ENCODE measurements at places on chromosomes 6 and 20.

DNA sequence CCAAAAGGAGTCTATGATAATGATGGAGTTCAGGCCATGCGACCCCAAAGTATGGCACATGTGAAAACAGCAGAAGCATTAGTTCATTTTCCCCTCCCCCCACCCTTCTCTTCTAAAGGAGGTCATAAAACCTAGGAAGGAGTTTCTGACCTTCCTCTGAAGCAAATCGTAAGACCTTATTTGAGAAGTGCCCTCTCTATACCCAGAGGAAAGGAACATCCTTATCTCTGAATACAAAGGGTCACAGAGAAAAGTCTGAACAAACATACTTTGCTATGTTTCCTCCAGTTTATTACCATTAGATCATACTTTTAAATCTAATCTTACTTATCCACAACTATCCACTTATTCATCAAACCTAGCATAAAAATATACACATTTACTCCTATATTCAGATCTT is 48.6 kb downstream of the SLX4IP start:
- DNase-seq, result no peak

DNA sequence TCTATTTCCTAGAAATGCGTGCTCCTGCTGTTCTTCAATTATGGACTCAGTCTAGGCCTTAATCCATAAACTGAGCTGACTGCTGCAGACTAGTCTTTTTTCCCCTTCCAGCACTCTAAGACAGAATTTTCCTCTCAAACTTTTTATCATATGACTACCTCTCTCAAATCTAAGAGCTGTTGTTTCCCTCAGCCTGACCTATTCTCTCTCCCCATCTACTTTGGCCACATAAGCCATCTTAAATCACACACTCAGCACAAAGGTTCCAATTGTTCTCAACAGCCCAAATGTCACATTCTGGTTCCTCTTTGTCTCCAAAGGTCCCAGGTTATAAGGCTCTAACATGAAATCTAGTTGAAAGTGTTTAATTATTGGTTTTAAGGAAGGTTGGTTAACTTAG is 85.2 kb downstream of the PRSS35 start:
- no peak for DNase-seq

DNA sequence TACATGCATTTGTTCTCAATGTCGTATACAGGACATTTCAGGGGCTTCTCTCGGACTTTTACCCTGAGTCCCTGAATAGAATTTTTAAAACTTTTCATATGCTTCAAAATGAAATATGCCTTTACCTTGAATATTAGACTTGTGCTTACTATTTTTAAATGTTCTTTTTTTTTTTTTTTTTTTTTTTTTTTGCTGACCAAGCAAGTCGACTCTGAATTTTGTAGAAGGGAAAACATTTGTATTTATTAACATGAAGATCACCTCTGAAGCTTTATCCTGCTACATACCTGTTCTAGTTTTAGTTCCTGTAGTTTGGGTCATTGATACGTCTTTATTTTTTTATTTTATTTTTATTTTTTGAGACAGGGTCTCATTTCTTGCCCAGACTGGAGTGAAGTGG is 39.7 kb upstream of the SAYSD1 start:
- DNase-seq, result no peak

DNA sequence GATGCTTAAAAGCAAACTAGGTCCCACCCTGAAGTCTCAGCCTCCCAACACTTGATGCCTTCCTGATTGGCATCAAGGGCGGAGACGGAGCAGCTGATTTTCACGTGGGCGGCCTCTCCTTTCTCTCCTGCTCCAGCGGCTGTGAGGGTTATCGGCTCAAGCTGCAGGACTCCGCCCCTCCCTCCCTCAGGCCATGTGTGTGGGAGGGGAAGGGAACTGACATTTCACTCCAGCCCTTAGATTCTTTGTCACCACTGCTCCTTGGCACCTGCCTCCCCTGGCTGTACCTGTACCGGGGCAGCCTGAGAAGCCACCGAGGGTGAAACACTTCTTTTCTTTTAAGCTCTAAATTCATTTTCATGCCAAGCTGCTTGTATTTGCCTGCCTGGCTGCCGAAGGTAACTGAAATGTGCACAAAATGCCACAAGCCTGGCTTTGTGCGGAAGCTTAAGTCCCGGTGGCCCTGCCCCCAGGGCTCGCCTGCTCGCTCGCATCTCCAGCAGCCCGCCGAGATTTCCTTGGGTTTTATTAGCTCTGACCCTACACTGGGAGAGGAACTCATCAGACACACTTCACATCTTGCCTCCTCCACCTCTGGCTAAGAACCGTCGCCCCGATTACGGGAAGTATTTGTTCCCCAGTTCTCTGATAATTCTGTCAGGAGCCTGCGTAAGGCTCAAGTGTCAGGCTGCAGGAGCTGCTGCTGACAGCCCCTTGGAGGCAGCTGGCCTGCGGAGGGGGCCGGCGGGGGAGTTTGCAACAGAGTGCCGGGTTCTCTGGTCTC is 9.6 kb upstream of the CPNE5 start:
- DNase-seq, result no peak

DNA sequence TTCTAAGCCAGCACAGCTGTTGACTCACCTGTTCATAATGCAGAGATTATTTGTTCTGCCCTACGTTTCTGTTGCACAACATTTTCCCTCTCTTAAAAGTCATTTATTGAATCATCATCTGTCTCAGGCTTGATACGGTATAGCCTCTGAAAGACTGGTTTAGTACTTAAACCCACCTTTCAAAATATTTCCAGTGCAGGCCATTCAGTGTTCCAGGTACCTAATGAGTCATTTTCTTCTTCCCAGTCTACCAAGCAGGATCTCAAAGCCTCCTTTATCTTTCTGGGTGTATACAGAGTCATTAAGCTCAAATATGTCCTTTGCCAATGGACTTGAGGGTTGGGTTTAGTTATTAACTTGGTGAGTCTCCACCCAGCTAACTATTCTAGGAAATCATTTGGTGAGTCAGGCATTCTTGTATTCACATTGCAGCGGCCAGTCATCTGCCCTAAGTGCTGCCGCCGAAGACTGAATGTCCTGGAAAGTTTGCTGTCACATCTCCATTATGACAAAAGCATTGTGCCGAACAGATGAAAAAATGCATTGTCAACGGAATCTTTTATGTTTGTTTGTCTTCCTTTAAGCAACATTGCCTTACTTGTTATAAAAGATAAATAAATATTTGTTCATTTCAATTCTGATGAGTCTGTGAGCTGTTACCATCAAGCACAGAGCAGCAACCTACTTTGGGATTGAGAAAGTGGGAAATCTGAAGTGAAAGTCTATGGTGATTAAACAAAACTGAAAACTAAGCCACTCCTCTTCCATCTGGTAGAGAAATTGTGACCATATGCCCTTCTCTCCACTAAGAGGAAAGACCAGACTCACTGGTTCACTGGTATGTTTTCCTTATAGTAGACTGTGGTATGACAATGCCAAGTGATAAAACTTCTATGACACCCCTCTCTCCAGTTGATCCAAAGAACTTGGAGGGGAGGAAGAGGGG is 14.3 kb upstream of the FAM135A start:
- DNase-seq, result no peak

- DNase-seq, result no peak
These were observed 106.2 kb upstream of the DTNBP1 start for GRCh38 chr6:15768999-15769398.

DNA sequence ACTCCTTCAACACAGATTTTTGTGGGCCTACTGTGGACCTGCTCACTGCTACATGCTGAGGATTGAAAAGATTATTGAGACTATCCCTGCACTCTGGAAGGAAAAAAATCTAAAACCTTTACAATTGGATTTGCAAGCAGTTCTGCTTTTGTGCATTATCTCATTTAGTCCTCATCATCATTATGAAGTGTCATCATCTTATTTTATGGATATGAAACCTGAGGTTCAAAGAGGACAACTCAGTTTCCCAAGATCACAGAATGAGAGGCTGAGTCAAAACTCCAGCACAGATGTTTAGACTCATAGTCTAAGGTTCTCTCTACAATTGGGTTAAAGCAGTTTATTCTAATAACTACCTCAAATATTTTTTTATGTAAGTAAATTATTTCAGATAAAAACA is 160.2 kb upstream of the MARCKS start:
- no peak for DNase-seq

GRCh38 chr6:112145080-112145573 is 57.7 kb downstream of the FAM229B start:
- DNase-seq, result no peak

DNA sequence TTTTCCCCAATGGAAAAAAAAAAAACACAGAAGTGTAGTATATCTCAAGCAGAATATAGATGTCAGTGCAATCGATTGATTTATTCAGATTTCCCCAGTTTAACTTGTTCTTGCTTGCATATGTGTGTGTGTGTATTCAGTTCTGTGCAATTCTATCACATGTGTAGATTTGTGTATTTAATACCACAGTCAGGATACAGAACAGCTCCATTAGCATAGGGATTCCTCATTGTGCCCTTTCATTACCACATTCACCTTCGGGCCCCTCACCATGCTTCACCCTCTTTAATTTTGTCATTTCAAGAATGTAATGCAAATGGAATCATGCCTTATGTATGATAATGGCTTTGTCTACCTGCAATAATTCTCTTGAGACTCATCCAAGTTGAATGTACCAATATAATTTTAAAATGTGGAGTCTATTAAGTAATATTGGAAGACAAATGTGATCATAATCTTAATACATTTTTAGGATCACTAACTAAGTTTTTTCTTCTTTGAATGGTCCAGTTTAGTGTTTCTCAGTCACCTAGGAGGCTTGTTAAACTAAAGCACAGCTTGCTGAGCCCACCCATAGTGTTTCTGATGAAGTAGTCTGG is 187.9 kb downstream of the TENT5A start:
- no peak for DNase-seq

- no peak for DNase-seq
These were observed 14.1 kb upstream of the KCNG1 start for GRCh38 chr20:51036827-51037531.

DNA sequence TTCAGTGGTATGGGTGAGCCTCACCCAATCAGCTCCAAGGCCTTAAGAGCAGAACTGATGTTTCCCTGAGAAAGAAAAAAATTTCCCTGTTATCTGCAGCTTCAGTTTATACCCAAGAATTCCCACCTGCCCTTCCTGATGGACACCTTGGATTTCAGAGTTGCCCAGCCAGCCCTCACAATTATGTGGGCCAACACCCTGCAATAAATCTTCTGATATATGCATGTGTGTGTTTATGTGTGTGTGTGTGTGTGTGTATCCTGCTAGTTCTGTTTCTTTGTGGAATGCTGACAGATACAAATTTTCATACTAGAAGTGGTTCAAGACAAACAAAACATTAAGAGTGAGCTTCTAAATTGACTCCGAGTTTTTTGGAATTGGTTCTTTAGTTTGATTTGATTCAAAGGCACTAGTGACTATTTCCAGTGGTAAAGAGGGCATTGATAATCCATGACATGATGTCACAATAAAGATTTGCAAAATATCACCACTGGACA is 246.6 kb upstream of the BTBD3 start:
- DNase-seq, result no peak

GRCh38 chr6:166245148-166245547 is 63.0 kb downstream of the PRR18 start:
- DNase-seq, result no peak

DNA sequence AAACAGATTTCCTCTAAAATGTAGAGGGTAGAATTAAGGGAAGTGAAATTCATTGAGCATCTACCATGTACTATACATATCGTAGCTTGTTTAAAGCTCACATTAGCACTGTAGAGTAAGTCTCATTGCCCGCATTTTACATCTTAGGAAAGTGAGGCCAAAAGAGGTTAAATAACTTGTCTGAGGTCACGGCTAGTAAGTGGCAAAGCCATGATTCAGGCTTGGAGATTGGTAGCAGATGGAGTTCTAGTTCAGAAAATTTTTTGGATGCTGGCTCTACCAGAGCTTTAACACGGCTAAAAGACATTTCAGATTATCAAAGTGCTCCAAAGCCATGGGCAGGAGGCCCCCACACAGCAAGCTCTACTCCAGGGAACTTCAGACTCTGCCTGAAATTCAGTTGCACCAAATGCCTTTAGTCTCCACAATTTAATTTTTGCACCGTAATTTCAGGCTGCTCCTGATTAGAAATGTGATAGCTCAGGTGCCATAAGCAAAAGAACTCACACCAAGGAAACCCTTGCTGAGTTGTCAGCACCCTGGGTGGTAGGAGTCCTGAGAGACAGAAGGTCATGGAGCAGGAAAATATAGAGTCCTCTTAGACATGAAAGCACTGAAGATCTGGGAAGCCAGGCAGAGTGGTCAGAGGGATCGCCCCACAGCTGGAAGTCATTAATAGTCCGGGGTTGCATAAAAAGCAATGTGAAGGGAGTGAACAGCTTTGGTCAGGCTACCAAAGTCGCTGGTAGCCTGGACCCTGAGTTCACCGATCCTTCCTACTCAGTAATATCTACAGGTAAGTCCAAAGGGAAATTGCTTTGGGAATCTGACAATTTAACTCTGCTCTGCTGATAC is 55.2 kb upstream of the ASIP start:
- no peak for DNase-seq

GRCh38 chr20:11332381-11332780 is 585.3 kb upstream of the BTBD3 start:
- DNase-seq, result no peak

DNA sequence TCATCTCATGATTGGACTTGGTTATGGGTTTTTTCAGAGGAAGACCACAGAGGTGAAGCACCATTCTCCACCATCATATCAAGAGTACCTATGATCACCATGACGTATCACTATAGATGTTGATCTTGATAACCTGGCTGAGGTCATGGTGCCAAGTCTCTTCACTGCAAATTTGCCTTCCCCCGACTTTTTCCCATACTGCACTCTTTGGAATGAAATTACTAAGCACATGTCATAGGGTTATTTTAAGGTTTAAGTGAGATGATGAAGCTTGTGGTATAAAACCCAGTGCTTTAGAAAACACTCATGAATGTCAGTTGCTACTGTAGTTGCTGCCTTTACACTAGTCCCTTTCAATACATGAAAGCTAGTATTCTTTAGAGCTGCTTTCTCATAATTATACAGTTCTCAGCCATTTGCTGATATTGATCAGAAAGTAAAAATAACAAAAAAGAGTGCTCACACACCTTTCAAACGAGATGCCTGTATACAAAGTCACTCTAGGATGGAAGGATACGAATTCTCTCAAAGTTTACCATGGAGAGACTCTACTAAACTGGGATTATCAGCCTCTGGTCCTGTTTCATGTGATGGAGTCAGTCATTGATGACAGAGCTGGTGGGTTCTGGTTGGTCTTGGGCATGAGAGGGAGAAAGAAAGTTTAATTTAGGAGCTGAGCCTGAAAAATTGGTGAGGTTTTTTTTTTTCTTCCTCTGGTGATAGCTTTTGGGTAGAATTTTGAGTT is 228.1 kb downstream of the PRL start:
- no peak for DNase-seq

- DNase-seq, result no peak
These were observed 13.1 kb upstream of the APMAP start for GRCh38 chr20:25005661-25006060.

DNA sequence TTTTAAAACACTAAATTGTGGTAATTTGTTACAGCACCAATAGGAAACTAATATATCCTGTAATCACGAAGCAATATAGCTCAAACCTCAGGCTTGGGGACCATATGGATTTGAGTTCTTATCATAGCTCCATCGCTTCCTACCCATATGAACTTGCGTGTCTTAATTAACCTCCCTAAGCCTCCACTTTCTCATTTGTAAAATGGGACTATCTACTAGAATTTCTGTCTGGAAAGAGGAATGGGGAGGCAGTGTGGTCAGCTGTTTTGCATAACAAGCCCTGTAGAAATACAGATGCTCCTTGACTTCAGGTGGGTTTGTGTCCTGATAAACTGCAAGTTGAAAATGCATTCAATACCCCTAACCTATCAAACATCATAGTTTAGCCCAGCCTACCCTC is 17.1 kb downstream of the HLA-DOB start:
- DNase-seq, result no peak
